ENCODE measurements at places on chromosomes 16 and 17.
A peak's percentile ranks its signal among the peaks of the same experiment; 100 is the strongest.

- no peak for DNase-seq
Observed at GRCh38 chr17:38663964-38664644, 10.7 kb downstream of the EPOP start.

DNA sequence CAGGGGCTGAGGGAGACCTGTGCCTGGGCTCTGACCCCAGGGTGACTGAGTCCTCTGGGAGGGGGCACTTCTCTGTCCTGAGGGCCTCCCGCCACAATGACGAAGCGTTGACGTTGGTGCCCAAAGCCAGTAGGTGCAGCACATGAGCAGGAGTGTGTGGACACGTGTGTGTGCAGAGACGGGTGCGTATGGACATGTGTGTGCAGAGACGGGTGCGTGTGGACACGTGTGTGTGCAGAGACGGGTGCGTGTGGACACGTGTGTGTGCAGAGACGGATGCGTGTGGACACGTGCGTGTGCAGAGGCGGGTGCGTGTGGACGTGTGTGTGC, 726 bp upstream of the CD7 start:
- DNase-seq, result no peak

GRCh38 chr16:30982548-30983288, 2.3 kb upstream of the HSD3B7 start:
- DNase-seq, result no peak

GRCh38 chr17:75345514-75346167, 56.4 kb upstream of the SLC25A19 start:
- no peak for DNase-seq

DNA sequence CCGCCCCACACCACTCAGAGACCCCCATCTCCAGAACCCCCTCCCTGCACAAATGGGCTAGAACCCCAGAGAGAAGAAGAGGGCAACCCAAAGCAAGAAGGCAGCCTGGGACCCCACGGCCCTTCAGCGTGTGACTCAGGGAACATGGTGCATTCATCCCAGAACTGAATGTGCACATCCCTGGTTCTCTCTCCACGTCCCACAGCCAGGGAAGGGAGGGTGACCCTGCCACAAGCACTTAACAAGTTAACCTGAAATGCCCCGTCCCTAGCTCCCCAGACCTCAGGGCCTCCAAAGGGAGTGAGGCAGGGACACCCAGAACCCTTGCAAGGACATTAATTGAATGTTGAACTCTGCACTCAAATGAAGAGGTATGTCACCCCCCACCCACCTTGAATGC, 202.5 kb upstream of the TNRC6C start:
- no peak for DNase-seq

GRCh38 chr17:40320756-40321523, 12.0 kb downstream of the RARA start:
- no peak for DNase-seq

GRCh38 chr17:60253048-60253447, 103.3 kb downstream of the CA4 start:
- DNase-seq, result no peak

DNA sequence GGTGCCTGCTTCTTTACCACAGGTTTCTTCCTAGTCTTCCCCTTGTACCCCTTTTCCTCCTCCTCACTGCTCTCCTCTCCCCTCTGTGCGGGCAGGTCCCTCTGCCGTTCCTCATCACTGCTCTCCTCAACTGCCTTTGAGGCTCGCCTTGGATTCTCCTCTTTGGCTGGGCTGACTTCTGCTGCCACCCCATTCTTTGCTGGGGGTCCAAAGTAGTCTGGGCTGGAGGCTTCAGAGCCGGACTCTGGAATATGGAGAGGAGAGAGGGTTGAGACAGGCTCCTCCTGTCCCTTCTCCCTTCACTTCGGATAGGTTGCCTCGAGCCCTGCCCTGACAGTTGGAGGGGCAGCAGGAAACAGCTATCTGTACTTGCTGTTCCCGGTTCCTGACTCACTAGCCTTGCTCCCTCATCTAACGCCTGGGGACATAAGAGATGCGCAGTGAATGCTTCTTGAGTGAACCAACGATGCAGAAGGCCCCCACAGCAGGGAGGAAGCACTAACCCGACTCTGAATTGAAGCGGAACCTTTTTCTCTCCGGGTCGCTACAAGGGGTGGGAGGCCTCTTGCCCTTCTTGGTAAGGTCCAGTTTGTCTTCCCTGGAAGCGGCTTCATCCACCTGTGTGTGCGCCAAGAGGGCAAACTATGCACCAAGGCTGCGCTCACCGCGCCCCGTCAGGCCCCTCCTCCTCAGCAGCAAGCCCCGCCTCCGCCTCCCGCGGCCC, 655 bp downstream of the HIRIP3 start:
- DNase-seq, result peak; percentile 86

DNA sequence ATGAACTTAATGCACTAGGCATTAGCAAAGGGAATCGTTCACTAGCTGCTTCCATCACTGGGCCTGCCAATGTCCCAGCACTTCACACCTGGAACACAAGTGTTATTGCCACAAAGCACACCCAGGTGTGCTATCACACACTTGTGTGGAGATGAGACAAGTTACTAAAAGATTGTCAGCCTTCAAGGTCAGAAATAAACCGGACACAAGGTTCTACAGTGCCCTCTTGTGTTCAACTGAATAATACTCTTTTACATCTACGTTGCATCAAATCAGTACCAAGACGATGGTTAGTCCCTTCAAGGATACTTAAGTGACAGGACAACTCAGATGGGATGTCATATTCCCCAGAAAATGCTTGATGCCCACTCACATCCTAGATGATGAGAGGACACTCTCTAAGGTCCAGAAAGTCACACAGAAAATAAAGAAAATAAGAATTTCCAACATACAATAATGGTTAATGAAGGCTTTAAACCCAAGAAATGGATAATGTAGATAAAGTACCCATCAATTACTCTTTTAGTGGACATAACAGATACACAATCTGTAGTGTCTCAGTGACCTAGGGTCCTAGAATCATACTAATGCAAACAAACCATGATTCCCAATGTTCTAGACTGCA, 16.4 kb upstream of the GLG1 start:
- peak; percentile 7 for DNase-seq

DNA sequence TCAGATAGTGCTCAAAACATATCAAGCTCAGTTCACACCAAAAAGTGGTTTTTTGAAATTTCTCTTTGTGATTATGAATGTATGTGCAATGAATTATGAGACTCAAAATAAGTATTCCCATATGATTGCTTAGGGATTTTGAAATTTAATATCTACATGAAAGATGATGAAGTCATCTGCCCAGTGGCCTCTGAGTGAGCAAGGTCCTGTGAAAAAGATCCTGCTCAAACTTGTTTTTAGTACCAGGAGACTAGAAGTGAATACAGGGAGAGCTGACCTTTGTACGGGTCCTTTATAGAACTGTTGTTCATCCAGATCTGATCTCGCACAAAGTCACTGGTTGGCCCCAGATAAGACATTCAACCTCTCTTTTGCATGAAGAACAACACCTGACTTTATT, 151.9 kb upstream of the MAF start:
- DNase-seq, result peak; percentile 71

- peak; percentile 95 for DNase-seq
Observed at GRCh38 chr17:73770115-73770848, 126.0 kb upstream of the SDK2 start.

- no peak for DNase-seq
Observed at GRCh38 chr17:50292465-50292864, 18.2 kb downstream of the TMEM92 start.

DNA sequence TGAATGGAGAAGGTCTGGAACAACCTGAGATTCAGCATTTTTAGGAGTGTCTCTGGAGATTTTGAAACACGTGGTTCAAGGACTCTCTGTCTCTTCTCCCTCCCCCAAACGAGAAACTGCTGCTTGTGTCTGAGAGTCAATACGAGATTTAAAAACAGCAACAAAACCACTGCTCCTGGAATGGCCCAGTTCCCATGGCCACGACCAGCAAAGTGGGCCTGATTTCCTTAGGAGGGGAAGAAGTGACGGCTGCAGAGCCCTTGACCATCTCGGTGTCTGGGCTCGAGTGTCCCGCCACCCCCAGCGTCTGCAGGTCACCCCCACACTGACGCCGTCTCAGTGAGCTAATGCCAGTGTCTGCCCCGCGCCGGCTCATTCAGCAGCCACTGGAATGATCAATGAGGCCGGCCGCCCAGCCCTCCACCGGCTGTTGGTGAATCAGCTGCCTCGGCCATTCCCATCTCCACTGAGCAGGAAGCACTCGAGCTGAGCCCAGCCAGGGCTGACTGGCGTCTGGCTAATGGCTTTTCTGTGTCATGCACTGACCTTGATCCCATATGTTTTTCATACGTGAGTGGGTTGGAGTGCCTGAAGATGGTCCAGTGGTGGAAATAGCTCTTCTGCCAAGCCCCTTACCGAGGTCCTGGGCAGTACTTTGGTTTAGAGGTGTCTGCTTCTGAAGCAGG, 151.8 kb downstream of the PITPNC1 start:
- DNase-seq, result peak; percentile 80

DNA sequence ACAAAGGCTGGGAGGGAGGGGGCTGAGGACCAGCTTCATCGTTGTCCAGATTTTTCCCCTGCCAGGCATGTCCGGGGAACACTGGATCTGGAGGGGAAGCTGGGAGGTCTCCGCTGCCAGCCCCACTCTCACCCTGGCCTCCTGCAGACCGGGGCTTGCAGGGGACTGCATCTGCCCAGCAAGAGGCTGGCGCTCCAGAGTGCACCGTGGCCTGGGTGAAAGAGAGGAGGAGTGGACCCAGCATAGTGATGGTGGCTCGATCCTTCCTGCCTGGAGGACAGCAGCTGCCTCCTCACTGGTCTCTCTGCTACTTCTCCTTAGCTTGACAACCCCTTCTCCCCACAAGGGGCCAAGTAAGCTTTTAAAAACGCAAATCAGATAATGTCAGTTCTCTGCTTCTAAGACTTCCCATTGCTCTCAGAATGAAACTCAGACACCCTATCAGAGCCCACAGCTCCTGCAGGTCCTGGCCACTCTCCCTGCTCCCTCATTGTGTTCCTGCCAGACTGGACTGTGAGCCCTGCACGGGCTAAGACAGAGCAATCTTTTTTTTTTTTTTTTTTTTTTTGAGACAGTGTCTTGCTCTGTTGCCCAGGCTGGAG, 15.0 kb downstream of the CPNE2 start:
- DNase-seq, result no peak

GRCh38 chr16:57091975-57092785, at the start of gene CPNE2:
Gene CPNE2 (plus strand): TSS chr16:57092583. CDS start chr16:57110743, 18,160 bp downstream.
- peak; percentile 59 for DNase-seq

GRCh38 chr16:24471561-24472350, 67.6 kb upstream of the RBBP6 start:
- DNase-seq, result no peak

DNA sequence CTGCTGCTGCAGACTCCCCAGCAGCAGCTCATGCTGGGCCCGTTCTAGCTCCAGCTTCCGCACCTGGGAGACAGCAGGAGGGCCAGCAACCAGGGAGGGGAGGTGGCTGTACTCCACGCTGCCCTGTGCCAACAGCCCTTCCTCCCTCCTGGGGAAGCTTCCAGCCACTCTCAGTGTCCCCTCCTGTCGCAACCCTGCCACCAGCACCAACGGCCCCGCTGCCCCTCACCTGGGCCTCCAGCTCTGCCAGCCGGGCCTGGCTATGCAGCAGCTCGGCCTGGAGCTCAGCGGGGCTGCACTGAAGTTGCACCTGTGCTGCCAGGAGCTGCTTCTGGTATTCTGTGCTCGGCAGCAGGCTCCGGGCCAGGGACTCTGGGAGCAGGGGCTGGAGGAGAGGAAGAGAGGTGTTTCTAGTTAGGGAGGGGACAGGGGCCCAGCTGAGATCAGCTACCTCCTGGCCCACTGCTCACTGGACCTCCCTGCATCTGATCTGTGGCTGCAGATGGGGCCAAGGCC, 15.4 kb upstream of the MRPL38 start:
- DNase-seq, result no peak

DNA sequence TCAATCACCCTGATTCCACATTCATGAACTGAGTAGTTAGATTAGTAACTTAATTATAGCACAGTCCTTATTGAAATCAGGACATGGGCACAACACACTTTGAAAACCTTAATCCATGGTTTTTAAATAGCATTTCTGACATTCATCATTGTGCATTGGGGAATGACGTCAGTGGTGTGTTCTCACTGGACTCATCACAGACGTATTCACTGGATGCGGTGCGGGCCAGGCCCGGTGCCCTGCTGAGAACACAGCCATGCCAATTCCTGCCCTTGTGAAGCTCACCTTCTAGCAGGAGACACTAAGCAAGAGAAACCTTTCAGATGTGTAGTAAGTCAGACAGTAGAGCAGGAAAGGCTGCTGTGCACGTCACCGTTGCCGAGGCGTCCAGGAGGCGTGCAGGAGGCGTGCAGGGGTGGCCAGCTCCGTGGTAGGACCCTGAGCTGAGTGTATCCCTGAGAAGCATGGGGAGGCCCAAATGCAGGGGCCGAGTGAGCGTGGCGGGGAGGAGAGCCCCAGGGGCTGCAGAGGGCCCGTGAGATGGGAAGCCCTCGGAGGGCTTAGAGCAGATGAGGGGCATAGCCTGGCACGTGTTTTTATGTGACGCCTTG, 12.9 kb downstream of the BANP start:
- DNase-seq, result no peak

DNA sequence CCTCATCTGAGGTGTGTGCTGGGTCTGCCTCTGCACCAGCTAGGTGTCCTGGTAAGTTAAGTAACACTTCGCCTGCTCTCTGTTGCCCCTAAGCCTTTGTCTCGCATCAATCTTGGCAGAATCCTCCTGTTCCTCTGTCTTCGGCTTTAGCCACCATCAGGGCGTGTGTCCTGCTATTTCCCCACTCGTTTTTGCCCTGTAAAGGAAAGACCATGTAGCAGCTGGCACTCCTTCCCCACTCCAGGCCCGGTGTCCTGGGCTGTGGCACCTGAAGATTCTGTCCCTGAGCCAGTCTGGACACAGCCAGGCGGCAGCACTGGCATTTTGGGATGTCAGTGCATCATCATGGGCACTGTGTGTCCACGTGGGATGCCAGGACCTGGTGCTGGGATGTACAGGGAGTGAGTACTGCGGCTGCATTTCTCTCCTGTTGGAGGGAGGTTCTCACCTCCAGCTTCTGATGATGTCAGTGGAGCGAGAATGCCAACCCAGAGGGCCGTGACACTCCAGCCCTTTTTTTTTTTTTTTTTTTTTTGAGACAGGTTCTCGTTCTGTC, 26.2 kb upstream of the FOXK2 start:
- no peak for DNase-seq

GRCh38 chr17:77295241-77295853, 154.6 kb downstream of the SEC14L1 start:
- DNase-seq, result no peak

- DNase-seq, result peak; percentile 92
Observed at GRCh38 chr17:47253541-47254402, at the start of gene ITGB3. Gene ITGB3 (plus strand): TSS chr17:47253827. CDS start chr17:47253862, 35 bp downstream.

DNA sequence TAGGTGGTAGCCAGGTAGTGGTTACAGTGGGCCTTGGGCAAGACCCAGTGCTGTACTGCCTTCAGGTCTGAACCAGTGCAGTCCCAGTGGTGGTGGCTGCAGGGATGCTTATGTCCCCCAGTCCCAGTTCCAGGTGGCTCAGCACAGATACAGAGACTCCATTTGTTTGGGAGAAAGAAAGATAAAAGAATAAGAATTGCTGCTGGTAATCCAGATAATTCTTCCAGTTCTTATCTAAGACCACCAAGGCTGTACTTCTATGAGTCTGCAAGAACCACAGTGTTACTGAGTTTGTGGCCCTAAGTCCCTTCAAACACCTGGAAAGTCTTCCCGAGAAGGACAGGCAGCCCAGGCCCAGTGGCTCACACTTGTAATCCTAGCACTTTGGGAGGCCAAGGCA, 33.9 kb upstream of the ATP2C2 start:
- DNase-seq, result no peak

GRCh38 chr17:35373534-35373983, at the start of gene SLFN11:
Gene SLFN11 (minus strand): TSS chr17:35373621. CDS start chr17:35363807, 9,814 bp downstream.
- peak; percentile 71 for DNase-seq

- no peak for DNase-seq
Observed at GRCh38 chr17:6667516-6667915, 16.0 kb downstream of the C17orf100 start.
